ENCODE measurements at places on chromosomes 3 and 15.

DNA sequence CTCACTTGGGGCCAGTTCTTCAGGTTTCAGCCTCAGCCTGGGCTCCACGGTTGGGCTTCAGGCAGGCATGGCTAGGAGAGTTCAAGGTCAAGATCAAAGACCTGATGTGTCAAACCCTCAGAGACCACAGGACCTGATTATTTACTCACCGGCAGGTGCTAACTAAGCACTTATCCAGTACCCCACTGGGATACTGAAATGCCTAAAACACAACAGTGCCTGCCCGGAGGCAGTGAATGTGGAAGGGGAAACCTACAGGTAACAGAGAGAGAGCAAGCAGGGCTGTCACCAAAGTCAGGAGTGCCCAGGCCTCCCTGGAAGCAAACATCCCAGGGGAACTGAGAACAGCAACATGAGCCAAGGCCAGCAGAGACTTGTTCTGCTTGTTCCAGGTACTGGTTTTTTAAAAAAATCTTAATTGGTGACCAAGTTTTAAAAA is 6.7 kb downstream of the IDH2 start:
- DNase-seq: no peak

GRCh38 chr15:71278989-71279756 is 163.9 kb downstream of the THSD4 start:
- peak; percentile 51 for DNase-seq

DNA sequence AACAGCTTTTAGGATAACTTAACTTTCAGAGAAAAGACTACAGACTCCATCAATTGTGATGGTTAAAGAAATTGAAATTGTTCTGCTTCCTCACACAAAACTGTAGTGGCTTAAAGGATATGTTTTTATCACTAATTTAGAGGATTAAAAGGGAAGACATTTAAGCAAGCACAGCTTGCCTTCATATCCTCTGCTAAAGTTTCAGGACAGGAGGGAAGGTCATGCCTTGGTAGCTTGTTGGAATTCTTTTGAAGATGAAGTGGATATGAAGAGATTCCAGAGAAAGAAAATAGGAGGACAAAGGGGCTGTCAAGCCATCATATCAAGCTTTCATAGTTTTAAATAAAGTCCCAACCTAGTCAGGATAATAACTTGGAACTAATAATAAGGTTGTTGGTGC is 33.1 kb downstream of the CCDC80 start:
- no peak for DNase-seq

- no peak for DNase-seq
These were observed 6.5 kb upstream of the USP3 start for GRCh38 chr15:63497642-63498467.

- no peak for DNase-seq
These were observed 53.8 kb downstream of the FSIP1 start for GRCh38 chr15:39728845-39729244.

GRCh38 chr15:88834211-88834812 is 31.1 kb downstream of the ACAN start:
- peak; percentile 51 for DNase-seq

DNA sequence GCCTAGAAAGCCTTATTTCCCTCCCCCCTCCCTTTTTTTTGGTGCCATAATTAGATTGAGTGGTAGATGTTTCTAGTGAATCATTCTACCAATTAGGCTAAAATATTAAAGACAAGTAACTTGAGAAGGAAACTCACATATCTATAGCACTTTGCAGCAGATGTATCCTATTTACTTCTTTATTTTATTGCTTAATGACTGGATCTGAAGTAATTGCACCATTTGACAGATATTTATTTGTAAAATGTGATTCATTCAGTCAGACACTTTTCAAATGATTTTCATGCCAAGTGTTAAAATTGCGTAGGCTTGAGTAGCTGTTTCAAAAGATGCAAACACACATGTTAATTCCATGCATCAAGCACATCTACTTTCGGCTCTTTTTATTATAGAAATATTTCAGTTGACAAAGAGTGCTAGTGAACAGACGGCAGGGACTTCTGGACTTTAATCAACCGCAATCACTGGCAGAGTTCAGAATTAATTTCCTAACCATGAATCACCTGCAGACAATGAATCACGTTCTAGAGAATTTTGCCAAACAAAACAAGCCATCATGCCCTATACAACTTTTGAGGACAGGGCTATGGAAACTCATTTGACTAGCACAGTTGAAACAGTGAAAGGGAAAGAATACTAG is 636.8 kb downstream of the MECOM start:
- no peak for DNase-seq

GRCh38 chr15:29924750-29925149 is 102.5 kb upstream of the TJP1 start:
- no peak for DNase-seq

GRCh38 chr3:122680475-122681283 is at the start of gene PARP14:
PARP14 (plus strand) TSS chr3:122680839; CDS start chr3:122680884, 45 bp downstream.
- DNase-seq: peak; percentile 39

GRCh38 chr3:53162672-53163443 is 1.8 kb downstream of the PRKCD start:
- no peak for DNase-seq

GRCh38 chr15:31241888-31242522 is 84.6 kb upstream of the KLF13 start:
- no peak for DNase-seq

DNA sequence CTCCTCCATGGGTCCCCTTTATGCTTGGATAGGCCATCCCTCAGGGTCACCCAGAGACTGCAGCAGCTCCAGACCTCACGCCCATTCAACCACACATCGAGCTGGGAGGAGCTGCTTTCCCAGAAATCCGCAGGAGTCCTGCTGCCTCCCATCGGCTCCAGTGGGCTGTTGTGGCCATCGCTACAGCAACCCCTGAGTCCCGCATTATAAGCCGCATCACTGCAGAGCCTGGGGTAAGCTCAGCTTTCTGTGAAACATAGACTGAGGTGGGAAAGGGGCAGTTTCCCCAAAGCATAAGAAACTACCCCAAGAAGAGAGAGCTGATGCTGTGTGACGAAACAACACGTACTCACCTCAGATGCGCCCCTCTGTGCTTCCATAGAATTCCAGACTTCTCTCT is 35.7 kb downstream of the MRPL46 start:
- no peak for DNase-seq

DNA sequence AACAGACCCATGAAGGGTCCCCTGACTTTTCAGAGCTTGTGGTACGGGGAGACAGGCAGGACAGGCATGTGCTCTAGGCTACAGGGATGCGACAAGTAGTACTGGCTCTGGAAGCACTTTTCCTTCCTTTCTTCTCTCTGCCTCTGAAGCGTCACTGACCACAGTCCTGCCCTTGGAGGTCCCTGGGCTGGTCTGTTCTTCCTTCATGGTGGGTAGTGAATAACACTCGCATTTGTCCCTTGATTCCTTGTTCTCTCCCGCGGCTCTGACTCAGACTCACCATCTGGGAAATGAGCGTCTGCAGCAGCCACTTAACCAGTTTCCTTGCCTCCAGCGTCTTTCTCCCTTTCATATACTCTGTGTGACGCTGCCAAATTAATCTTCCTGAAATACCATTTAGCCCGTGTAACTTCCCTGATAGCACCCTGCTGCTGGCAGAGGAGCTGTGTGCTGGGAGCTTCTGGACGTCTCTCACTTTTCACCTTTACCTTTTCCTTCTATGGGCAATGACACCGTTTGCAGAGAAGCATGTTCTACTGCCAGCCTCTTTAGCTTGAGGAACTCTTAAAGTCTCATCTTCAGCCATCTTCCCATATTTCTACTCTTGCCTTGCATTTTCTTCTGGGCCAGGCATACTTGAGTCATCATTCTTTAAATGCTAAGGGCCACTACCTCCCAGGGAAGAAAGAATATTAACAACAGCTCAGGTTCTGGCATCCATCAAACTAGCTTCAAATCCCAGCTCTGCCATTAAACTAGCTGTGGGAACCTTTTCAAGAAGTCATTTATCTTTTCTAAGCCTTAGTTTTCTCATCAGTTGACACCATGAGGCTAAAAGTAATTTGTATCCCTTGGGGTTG is 33.6 kb downstream of the TMEM45A start:
- peak; percentile 55 for DNase-seq

- DNase-seq: no peak
These were observed 410.3 kb downstream of the NAALADL2 start for GRCh38 chr3:175269394-175269793.

DNA sequence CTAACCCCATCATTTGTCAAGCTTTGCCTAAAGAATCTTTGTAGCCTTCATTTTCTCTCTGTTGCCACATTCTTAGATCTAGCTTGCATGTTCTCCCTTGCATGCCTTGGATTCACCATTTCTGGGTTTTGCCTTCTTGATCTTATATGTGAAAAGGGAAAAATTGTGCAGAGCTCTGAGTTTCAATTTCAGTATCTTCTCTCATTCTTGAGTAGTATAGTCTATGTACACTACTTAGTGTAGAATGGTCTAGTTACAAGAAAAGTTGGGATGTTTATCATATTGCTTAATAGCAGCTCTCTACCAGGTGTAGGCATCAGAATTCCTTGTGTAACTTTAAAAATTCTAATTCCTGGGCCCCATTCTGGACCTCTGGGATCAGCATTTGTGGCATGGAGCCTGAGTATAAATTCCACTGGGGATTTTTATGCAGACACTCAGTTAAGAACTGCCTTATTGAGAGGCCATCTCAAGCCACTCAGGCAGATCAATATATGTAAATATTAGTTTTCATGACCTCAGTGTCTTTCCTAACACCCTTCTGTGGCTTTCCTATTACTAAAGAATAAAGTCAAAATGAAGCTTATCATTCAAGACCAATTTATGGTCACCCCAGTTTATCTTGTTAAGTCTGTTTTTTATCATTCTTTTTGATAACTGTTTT is 23.4 kb downstream of the GTF2E1 start:
- no peak for DNase-seq

GRCh38 chr3:149199474-149199873 is 22.2 kb downstream of the CP start:
- no peak for DNase-seq

GRCh38 chr3:168417016-168417415 is 321.3 kb upstream of the GOLIM4 start:
- DNase-seq: no peak

GRCh38 chr3:123750659-123751420 is 133.3 kb downstream of the MYLK start:
- no peak for DNase-seq

DNA sequence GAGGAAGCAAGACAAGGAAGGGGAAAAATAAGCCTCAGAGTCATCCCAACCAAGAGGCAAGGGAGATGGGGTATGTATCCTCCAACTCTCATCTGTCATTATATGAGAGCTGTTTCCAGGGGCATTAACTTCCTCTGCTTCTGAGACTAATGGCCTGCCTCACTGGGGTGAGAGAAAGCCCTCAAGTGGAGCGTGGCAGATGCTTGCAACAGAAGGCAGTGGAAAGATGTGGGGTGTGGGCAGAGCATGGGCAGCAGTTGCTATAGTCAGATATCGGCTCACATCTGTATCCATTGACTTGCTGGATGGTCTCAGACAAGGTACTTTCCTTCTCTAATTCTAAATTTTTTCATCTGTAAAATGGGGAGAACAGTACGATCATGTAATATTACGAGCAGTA is 81.7 kb upstream of the PLCL2 start:
- no peak for DNase-seq

DNA sequence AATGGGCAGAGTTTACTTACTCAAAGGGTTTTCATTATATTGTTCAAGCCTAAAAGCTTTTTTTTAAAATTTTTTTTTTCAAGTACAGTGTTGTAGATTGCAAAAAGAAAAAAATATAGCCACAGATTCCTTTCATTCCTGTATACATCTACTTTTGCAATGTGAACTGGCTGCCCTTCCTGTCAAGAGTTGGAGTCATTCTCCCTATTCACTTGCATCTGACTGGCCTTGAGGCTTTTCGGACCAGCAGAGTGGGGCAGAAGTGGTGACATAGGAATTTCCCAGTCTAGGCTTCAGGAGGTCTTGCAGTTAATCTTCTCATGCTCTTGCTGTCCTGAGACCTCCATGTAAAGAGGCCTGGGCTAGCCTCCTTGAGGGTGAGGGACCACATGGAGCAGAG is 218.3 kb upstream of the CFAP20DC start:
- DNase-seq: no peak

- no peak for DNase-seq
These were observed 8.8 kb downstream of the LINGO1 start for GRCh38 chr15:77623755-77624524.

GRCh38 chr15:59051873-59052861 is 52.8 kb upstream of the CCNB2 start:
- no peak for DNase-seq

DNA sequence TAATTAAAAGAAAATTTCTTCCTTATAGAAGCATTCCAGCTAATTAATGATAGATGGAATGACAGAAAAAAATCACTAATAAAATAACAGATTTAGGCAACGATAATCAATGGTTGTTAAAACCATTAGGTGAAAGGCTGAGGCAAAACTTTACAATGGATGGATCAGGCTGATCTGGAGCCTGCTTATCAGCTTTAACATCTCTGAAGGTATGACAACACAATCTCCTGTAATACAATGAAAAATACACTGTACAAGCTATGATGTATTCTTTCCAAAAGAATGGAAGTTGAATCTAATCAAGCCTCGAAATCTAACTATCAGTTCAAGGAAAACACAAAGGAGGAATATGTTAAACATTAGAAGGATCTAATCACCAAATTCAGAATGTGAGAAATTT is 39.3 kb downstream of the EMC4 start:
- no peak for DNase-seq

- no peak for DNase-seq
These were observed 2.0 kb upstream of the RAB11A start for GRCh38 chr15:65867244-65867643.

GRCh38 chr15:70486451-70487386 is 276.6 kb downstream of the UACA start:
- no peak for DNase-seq

- no peak for DNase-seq
These were observed 41.8 kb downstream of the CHCHD6 start for GRCh38 chr3:126745760-126746394.

DNA sequence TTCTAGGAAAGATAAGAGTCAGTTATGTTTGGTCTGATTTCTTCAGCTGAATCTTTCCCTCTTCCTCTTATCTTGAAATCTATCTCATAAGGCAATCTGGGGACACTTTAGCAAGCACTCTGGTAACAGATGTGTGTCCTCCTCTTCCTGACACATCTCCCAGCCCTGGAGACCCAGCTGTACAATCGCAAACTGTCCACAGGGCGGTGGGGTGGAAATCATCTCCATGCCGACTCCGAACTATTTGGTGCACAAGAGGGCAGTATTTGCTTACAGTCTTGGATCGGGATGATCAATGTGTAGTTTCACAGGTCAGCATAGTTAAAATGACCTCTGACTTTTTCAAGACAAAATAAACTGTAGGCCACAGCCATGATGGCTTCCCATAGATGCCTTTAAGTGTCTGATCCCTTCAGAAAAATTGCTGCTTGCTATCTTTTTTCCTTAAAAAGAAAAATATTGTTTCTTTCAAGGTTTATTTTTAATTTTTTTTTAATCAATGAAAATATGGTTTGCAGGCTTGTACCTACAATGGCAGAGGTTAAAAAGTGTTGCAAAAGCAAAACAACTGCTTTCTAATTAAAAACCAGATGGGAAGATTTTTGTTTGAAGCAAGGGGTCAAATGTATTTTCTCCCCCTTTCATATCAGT is 17.7 kb downstream of the EEFSEC start:
- peak; percentile 83 for DNase-seq

GRCh38 chr3:197960694-197961581 is 921 bp downstream of the LMLN start:
- DNase-seq: no peak
